Left lung (tissue), 14 donors: ENCODE measurements at places on chromosomes 7 and 10. TPM values are rescaled to one million over a fixed set of nuclear protein-coding genes. Genes with fewer than 3 reads are reported as not detected.

The MMRN2 gene
- total RNA-seq, result 20.6 TPM

The HMX2 gene
- not detected for total RNA-seq

- H3K27ac ChIP-seq, result no peak overlapping the region
- H3K4me1 ChIP-seq, result peaks cover 17% of the 10 kb centered on the region
- H3K27me3 ChIP-seq, result no peaks in the 10 kb centered on the region
- DNase-seq, result no peak
- H3K4me3 ChIP-seq, result no peak overlapping the region
Measured at GRCh38 chr10:126037946-126038345, 141.6 kb downstream of the FANK1 start.

- H3K4me3 ChIP-seq, result no peak overlapping the region
- H3K27ac ChIP-seq, result no peak overlapping the region
- no peaks in the 10 kb centered on the region for H3K27me3 ChIP-seq
- H3K36me3 ChIP-seq, result peaks cover 2% of the 10 kb centered on the region
Measured at GRCh38 chr10:70552586-70552985, 50.0 kb downstream of the PRF1 start.

- no peak overlapping the region for H3K4me3 ChIP-seq
- peak overlapping the region; percentile 21 for H3K27ac ChIP-seq
- H3K36me3 ChIP-seq, result no peaks in the 10 kb centered on the region
- DNase-seq, result peak; percentile 38
- peaks cover 29% of the 10 kb centered on the region for H3K4me1 ChIP-seq
Measured at GRCh38 chr10:72170263-72170662, 45.5 kb upstream of the ANAPC16 start.

- H3K4me3 ChIP-seq, result no peak overlapping the region
- H3K27ac ChIP-seq, result no peak overlapping the region
- H3K27me3 ChIP-seq, result no peaks in the 10 kb centered on the region
Measured at GRCh38 chr10:91582153-91582554, 50.7 kb downstream of the PPP1R3C start.

- no peak overlapping the region for H3K4me3 ChIP-seq
- H3K36me3 ChIP-seq, result no peaks in the 10 kb centered on the region
- H3K4me1 ChIP-seq, result no peaks in the 10 kb centered on the region
- no peak overlapping the region for H3K27ac ChIP-seq
Measured at GRCh38 chr7:82335927-82336326, 107.7 kb downstream of the CACNA2D1 start.

- H3K27ac ChIP-seq, result no peak overlapping the region
- no peak overlapping the region for H3K4me3 ChIP-seq
- DNase-seq, result no peak
- H3K4me1 ChIP-seq, result peaks cover 10% of the 10 kb centered on the region
- H3K27me3 ChIP-seq, result no peaks in the 10 kb centered on the region
Measured at GRCh38 chr7:28163949-28164348, 16.6 kb downstream of the JAZF1 start.

DNA sequence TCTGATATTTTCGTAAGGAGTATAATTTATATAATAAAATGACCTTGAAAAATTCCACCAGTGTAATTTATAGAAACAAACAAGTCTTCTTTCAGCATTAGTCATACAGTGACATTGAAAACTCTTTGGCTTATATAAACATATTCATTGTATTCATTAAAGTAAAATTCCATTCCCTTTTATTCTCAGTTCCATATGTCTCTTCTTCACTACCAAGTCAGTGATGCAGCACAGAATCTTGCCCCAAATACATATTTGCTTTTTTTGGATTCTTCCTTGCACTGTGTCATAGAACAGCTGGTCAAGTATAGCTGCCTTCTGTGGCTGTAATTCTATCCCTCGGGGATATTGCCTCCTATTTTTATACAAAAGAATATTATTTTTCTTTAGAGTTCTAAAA is 884.5 kb upstream of the POT1 start:
- H3K4me3 ChIP-seq, result no peak overlapping the region
- no peak for DNase-seq
